ENCODE measurements at places on chromosomes 5 and 9.

DNA sequence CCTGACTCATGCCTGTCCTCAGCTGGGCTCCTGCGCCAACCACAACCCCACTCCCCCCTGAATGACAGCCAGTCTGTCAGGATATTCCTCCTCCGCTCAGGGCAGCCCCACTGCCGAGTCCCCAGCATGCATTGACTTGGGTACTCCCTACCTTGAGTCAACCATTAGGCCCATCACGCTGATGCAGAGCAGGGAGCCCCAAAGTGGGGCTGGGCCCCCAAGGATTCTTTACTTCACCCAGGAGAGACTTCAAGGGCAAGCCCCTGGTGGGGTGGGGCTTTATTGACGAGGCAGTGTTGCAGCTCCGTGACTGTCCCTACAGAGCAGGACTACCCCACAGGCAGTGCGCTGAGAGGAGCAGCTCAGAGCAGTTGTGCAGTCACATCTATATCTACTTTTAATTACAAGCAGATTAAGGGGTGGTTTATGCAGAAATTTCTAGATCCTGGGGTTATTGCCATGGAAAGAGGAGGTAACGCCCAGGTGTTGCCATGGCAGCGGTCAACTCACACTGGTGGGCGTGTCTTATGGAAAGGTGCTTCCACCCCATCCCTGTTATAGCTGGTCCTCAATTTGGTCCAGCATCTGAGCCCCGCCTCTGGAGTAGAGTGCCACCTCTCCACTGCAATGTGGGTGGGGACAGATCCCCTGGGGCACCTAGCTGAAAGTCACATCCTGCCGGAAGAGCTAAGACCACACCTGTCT is 32.1 kb upstream of the FCN1 start:
- no peaks in the 10 kb centered on the region for H3K4me1 ChIP-seq
- H3K36me3 ChIP-seq, result no peaks in the 10 kb centered on the region
- no peak overlapping the region for H3K27ac ChIP-seq
- DNase-seq, result no peak

DNA sequence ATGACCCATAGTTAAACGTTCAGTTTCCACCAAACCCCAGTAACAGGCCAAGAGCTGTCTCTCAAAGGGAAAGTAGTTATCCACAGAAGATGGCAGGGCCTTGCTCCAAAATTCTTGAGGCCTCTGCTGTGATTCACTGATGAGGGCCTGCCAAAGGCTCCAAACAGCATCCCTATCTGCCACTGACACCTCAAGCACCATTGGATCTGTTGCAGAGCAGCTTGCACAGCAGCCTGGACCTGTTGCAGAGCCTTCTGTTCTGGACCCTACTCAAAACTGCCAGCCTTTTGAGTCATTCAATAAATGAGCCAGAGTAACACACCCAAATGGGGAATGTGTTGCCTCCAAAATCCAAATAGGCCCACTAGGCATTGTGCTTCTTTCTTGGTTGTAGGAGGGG is 741.5 kb upstream of the RGMB start:
- H3K27me3 ChIP-seq, result no peaks in the 10 kb centered on the region
- no peaks in the 10 kb centered on the region for H3K36me3 ChIP-seq
- H3K4me3 ChIP-seq, result no peak overlapping the region

DNA sequence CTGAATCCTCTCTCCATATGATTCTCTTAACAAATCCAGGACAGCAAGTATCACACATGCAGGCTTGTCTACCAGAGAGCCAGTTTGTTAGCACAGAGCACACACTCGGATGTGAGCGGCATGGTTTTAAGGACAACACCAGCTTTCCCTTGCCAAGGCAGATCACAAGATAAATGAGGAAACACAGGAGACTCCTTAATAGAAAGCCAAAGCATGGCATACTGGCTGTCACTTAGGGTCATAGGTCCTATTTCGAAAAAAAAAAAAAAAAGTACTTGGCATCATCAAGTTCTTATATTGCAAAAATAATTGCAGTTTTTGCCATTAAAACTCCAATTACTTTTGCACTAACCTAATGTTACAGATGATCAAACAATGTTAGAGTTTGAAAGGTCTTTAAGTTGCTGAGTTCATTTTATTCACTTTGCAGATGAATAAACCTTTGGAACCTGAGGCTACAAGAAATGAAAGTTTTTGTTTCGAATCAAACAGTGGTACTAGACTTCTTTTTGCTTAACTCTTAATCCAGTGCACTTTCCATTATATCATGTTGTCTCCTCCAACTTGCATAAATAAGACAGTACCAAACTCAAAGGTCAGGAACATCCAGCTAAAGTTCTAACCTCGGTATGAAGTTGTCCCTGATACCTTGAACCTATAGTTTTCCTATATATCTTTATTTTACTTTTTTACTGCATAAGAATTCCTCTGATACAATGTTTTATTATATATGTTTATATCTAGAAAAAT is 138.5 kb downstream of the MPDZ start:
- DNase-seq, result no peak
- H3K36me3 ChIP-seq, result no peaks in the 10 kb centered on the region
- no peak overlapping the region for H3K27ac ChIP-seq
- H3K4me3 ChIP-seq, result no peak overlapping the region
- peaks cover 3% of the 10 kb centered on the region for H3K4me1 ChIP-seq

- H3K4me3 ChIP-seq, result no peak overlapping the region
- no peaks in the 10 kb centered on the region for H3K4me1 ChIP-seq
- no peak for DNase-seq
- no peaks in the 10 kb centered on the region for H3K36me3 ChIP-seq
- no peak overlapping the region for H3K27ac ChIP-seq
- no peaks in the 10 kb centered on the region for H3K27me3 ChIP-seq
Observed at GRCh38 chr9:69319324-69320025, 5.5 kb upstream of the ENTREP1 start.

- H3K4me3 ChIP-seq, result no peak overlapping the region
- H3K27ac ChIP-seq, result no peak overlapping the region
- H3K36me3 ChIP-seq, result no peaks in the 10 kb centered on the region
- no peak for DNase-seq
- no peaks in the 10 kb centered on the region for H3K27me3 ChIP-seq
Observed at GRCh38 chr9:5982317-5982716, 33.1 kb downstream of the RANBP6 start.

GRCh38 chr5:133996683-133997252 is 8.0 kb downstream of the VDAC1 start:
- no peak overlapping the region for H3K27ac ChIP-seq
- no peak overlapping the region for H3K4me3 ChIP-seq
- no peaks in the 10 kb centered on the region for H3K27me3 ChIP-seq
- no peak for DNase-seq
- H3K36me3 ChIP-seq, result no peaks in the 10 kb centered on the region
- H3K4me1 ChIP-seq, result no peaks in the 10 kb centered on the region

All from uterus (tissue), 4 donors.